Stimulated activated CD4-positive, alpha-beta T cell treated with anti-CD3 and anti-CD28 coated beads, Interleukin-15, amount 100 ng/mL, for 1 hour (primary cell): ENCODE measurements at places on chromosomes 16 and 17.

- DNase-seq, result no peak
These were observed 66.7 kb downstream of the NUP88 start for GRCh38 chr17:5352681-5353289.

DNA sequence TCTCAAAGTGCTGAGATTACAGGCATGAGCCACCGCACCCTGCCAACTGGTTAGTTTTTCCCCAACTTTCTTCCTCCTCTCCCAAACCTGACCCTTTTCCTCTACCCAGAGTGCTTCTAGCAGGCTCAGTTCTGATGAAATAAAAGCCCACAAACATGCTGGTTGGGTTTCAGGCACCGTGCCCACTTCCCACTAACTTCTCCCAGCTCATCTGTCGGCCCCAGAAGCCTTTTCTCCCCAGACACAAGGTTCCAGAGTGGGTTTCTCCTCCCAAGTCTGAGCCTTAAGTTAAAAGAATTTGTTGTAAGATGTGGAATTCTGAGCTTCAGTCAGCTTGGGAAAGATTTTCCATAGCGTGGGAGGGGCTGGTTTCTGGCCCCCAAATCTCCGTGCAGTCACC lies 11.5 kb upstream of the SCN4A start:
- DNase-seq, result no peak

DNA sequence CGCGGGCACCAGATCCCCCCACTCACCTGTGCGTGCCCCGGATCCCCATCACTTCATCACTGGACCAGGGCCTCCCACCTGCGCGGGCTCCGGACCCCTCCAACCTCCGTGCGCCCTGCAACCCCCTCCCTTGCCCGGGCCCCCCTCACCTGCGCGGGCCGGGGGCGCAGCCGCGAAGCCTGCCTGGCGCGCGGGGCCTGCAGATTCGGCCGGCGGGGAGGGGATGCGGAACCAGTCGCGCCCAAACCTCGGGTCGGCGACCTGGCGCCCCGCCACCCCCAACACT lies 202 bp downstream of the CEP131 start:
- no peak for DNase-seq

DNA sequence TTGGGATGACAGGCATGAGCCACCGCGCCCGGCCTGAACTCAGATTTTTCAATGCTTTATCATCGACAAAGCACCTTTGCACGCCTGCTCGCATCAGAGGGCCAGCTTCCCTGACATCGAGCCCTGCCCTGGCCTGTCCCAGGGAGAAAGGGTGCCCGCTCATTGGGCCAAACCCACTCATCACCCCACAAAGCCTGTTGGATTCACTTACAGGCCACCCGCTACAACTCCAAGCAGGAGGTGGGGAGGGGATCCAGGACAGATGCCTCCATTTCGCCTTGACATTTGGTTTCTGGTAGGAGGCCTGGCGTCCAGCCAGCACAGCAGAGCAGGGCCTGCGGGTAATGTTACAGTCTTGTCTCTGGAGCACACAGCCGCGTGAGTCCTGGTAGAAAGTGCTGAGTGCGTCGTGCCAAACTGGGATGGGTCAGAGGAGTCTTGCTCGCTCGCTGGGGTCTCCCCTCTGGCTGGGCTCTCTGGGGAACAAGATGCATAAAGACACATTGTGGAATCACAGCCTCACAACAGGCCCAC lies 19.8 kb downstream of the SMTNL2 start:
- no peak for DNase-seq

DNA sequence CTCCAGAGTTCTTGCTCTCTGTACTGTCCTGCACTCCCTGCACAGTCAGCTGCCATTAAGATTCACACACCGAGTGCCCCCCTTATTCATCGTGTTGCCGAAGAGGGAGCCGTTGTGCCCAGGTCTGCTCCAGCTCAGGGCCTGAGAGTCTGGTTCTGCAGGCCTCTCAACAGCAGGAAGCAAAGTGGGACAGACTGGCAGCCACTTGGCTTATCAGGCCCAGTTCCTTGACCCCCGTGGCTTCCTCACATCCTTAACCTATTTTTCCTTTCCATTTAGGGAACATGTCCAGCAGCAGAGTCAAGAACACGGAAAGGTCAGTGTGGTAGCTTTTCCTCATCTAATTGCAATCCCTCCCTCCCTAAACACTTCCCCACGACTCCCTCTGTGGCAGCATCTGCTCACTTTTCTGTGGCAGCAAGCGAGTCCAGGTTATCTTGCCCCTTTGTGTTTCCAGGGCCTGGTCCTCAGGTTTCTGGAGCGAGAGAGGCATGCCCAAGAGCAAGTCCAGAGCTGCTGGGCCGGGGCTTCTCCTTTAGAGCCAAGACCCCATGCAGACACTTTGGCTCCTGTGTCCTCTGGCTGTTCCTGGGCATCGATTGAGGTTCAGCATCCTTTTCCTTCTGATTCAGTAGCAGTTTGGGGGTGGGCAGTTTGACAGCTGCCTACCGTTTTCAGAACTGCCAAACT lies 22.1 kb upstream of the ADAM11 start:
- no peak for DNase-seq

GRCh38 chr17:63458478-63458877 lies 12.4 kb upstream of the CYB561 start:
- no peak for DNase-seq

GRCh38 chr17:56727876-56728617 lies 105.7 kb downstream of the C17orf67 start:
- no peak for DNase-seq

- DNase-seq, result no peak
These were observed 44.4 kb downstream of the ZNF778 start for GRCh38 chr16:89261691-89262563.

GRCh38 chr16:85187002-85187401 lies 74.7 kb upstream of the CIBAR2 start:
- no peak for DNase-seq

- DNase-seq, result no peak
These were observed 12.6 kb upstream of the ADGRG1 start for GRCh38 chr16:57615813-57616212.

DNA sequence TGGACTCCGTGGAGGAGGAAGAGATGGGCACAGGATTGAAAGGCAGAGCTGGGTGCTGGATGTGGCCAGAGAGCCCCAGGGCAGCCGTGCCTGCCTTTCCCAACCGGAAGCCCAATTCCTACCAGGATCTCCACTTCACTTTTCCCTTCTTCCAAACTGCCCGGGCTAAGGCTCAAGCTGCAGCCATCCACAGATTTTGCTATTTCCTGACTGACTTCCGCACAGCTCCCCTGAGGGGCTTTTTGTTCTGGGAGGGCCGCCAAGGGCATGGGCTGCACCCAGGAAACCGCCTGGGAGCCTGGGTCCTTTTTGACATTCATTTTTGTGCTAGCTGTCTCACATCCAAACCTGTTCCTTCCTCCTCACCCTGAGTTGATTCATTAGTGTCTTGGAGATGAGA lies 4.2 kb downstream of the SHISA6 start:
- DNase-seq, result no peak

- no peak for DNase-seq
These were observed 8.9 kb upstream of the TMEM220 start for GRCh38 chr17:10738521-10739258.

GRCh38 chr17:7432296-7432695 lies 2.9 kb upstream of the TMEM102 start:
- no peak for DNase-seq

DNA sequence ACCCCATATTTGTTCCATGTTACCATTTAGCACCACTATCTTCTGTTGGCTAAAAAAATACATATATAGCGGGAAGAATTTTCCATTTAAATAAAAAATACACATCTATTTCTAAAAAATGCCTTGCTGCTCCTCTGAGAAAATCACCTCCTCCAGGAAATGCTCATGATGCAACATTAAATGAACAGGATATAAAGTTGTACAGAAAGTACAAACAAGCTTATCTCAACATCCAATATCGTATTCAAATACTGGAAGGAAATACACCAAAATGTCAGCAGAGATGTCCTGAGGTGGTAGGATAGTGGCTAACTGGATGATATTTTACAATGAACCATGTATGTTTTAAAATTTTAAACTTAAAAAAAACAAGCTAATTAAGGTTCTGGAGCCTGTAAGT lies 21.3 kb downstream of the GNA13 start:
- no peak for DNase-seq

DNA sequence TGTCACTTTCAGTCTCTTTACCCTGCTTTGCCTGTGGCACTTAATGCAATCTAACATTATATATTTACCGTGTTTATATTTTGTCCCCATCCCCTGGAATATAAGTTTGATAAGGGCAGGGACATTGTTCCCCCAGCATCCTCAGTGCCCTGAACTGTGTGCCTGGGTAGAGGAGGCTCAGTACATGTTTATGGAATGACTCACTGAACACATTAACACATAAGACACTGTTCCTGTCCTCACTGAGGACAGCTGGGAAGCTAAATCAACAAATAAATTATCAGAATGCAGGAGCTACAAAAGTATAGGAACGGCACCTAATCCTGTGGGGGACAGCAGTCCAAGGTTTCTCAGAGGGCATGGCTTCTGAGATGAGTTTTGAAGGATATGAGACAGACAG lies 27.8 kb downstream of the GRIN2A start:
- no peak for DNase-seq

DNA sequence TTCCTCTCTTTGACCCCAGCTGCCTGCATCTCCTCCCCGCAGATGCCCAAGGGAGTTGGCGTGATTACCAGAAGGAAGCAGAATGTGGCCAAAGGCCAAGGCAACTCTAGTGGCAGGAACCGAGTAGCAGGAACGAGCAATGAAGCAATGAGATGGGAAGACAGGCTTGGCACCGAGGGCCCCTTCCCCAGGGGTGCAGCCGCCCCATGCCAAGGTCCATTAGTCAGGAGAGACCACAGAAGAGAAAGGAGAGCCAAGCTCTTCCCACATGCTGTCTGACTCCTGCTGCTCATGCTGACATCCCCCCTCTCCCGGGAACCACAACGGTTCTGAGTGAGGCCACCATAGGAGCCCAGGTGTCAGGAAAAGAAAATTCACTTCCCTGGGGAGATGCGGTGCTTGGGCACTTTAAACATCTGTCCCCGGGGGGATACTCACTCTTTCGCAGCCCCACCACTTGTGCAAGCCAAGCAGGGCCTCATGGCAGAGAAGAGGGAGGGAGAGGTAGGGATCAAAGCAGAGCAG lies 67.4 kb downstream of the MYO18A start:
- no peak for DNase-seq

DNA sequence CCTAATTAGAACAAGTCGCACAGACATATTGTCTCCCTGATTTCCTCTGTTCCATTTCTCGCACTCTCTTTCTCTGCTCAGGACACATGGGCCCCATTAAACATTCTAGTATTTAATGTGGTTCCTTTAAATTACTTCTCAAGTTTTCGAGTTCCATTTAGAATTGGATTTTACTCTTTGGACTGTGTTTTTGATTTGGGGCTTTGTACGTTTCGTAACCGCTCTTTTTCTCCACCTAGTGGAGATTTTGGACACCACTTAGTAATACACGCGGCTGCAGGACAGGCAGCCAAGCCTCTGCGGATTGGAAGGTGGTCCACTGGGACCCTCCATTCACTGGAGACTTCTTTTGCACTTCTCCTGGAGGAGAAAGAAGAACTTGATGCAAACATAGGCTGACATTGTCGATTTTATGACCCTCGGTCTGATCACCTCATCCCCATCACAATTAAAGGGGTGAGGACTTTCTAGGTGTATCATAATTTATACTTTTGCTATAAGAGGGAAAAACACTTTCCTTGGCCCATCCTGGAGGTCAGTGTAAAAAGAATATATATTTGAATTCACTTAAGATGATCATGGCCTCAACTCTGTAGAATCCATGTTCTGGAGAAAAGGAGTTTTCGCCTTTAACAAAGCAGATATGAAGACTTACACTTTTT lies 85.7 kb downstream of the NOG start:
- DNase-seq, result no peak

- DNase-seq, result no peak
These were observed 146.1 kb downstream of the GAS7 start for GRCh38 chr17:10052106-10052813.

DNA sequence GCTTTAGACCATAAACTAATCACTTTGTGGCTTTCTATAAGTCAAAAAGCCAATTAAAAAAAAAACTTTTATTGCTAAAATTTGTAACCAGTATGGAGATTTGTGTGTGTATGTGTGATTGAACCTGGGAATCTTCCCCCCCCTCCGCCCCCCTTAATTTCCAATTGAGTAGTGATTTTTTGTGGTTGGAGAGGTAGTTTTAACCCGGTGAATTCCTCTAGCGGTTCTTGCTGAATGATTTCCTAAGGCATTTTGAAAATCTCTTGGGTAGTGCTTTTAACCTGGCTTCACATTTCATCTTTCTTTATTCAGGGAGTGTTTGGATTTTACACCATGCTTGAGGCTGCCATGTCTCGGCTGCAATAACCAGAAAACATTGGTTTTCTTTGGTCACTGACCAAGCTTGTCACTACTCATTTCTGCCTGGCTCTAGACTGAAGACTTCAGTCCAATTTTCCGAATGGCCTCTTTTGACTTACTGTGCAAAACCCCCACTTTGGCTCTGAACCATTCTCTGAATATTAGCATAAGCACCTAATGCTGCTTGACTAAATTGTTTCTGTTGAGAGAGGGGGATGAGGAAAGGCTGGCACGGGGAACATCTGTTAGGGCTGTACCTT lies 35.6 kb downstream of the PRKCA start:
- DNase-seq, result no peak
